ENCODE measurements at places on chromosomes 1 and 21. TPM values are rescaled to one million over a fixed set of nuclear protein-coding genes. Genes with fewer than 3 reads are reported as not detected.

- no peak for DNase-seq
These were observed 53.5 kb downstream of the ST6GALNAC3 start for GRCh38 chr1:76128096-76128495.

- no peak for DNase-seq
These were observed 104.5 kb downstream of the NGF start for GRCh38 chr1:115233598-115233997.

DNA sequence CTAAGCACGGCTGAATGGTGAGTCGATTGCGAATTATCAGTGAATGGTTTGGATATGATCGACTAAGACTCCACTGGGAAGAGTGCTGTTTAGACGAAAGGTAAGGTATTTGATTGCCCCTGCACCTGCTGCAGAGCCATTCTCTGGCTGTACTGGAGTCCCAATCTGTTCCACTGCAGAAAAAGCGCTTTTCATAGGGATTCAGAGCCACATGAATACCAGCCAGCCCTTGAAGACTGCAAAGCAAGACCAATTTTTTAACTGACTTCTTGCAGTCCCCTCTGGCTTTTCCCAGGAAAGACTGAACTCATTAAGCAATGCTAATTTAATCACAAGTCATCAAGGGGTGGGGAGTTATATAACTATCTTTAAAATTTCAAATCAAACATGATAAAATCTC is 1.3 kb downstream of the GREM2 start:
- DNase-seq = no peak

GRCh38 chr1:20138961-20139550 is at the start of gene PLA2G2F:
PLA2G2F (plus strand) TSS chr1:20139323; CDS start chr1:20139428, 105 bp downstream.
- DNase-seq = no peak

GRCh38 chr1:94083681-94084080 is 37.3 kb downstream of the ABCA4 start:
- DNase-seq = no peak

GRCh38 chr1:204350312-204350711 is 9.4 kb downstream of the PLEKHA6 start:
- no peak for DNase-seq

DNA sequence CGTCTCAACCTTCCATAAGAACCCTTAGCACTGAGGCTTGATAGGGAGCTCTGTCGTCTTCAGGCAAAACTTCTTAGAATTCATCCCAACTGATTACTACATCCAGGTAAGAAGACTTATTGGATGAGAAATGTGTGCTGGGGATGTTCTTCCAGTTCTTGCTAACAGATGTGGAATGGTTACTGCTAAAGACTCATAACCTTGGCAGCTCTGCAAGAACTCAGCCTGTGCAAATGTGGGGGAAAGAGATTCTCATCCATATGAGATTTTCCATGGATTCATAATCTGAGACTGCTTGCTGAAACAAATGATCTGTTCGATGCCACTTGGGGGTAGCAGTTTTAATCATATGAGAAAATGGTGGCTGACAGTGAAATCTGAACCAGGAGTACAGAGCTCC is 48.2 kb downstream of the NTPCR start:
- no peak for DNase-seq

DNA sequence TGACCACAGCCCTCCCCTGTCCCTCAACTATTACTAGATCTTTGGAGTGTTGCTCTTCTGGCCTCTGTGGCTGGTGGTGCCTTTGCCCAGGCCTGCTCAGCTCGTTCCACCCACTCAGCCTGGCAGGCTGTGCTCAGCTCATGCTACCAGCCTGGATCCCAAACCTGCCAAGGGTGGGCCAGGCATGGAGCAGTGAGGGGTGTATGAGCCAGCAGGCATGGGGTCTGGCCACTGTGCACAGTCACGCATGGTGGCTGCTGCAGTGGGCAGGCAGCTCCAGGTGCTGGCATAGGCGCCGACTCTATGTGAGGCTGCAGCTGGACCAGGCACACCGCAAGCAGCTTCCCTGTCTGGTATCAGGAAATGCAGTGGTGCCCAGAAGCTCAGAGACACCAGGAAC is 449.9 kb downstream of the MATN1 start:
- no peak for DNase-seq

DNA sequence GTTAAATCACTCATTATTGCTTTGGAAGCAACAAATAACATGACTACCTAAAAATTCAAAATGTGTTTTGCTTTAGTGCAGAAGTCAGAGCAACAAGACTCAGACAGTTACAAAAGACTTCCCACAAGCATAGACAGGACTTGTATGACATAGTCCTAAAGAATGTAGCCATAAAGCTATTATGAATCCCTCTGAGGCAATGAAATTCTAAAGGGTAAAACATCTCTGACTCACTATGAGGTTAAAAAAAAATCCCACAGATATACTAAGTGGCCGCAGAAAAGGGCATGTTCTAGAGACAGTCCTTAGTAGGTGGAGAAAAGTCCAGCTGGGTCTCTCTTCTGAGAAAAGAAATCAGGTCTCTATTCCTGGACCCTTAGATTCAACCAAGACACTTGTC is 4.9 kb downstream of the PRKAB2 start:
- DNase-seq = no peak

- DNase-seq = no peak
These were observed 2.1 kb downstream of the TAF12 start for GRCh38 chr1:28640766-28641165.

- DNase-seq = no peak
These were observed 1.3 kb downstream of the AIRE start for GRCh38 chr21:44286716-44287632.

GRCh38 chr1:8447616-8448150 is 129.8 kb downstream of the SLC45A1 start:
- DNase-seq = no peak

- no peak for DNase-seq
These were observed 263.5 kb upstream of the PLD5 start for GRCh38 chr1:242787968-242788367.

DNA sequence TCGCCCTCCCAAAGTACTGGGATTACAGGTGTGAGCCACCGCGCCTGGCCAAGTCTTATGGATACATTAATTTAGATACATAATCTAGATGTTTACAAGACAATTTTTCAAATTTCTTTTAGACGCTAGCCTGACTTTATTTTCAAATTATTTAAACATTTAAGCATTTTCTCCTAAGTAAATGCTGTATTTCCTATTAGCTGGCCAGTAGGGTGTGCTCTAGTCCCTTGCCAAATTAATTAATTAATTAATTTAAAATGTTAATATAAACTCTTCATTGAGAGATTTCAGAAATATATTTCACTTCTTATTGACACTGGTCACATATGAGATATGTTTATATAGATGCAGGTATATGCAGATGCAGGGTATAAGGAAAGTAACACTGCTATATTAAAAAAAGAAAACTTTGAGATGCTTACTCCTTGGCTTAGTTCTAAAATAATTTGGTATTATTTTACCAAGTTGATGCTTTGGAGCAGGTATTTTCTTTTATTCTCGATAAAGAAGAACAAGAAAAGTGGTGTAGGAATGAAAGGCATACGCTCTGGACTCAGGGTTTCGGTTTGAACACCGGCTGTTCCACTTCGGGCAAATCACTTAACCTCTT is 5.2 kb upstream of the ERRFI1 start:
- DNase-seq = no peak

- DNase-seq = no peak
These were observed 2.8 kb upstream of the NES start for GRCh38 chr1:156680056-156680455.

DNA sequence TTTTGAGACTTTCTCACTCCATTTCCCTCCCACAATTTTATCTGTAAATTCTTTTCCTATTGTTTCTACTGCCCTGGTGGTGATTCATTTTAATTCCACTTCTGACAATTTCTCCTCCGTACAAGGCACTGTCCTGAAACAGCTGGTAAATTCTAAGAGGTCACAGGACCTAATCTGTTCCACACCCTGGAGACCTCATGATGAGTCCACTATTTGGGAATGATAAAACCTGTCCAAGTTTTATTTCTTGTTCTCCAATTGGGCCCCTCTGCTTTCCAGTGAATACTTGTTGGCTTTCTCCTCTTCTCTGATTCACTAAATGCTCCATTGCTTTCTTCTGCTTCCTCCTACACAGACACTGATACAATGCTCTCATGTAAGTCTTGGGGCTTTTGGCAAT is 343.1 kb upstream of the DUSP10 start:
- DNase-seq = no peak

GRCh38 chr1:227391879-227392278 is 73.6 kb upstream of the CDC42BPA start:
- no peak for DNase-seq

- no peak for DNase-seq
These were observed 5.5 kb downstream of the EFNA3 start for GRCh38 chr1:155083865-155084721.

DNA sequence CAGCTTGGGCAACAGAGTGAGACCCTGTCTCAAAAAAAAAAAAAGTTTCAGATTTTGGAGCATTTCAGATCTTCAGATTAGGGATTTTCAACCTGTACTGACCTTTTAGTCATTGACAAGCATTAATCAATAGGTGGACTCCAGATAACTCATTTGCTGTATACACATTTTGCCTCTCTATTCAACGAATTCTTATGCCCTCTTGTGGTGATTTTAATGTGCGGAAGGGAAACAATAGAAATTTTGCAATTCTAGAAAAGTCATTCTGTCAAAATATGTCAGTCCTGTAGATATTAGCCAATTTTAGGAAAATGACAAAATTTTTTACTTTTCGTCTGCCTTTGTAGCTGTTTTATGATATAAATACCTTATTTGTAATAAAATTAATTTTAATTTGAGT is 11.6 kb upstream of the OR2G2 start:
- no peak for DNase-seq

GRCh38 chr1:24362982-24363614 is 43.9 kb downstream of the GRHL3 start:
- DNase-seq = no peak

DNA sequence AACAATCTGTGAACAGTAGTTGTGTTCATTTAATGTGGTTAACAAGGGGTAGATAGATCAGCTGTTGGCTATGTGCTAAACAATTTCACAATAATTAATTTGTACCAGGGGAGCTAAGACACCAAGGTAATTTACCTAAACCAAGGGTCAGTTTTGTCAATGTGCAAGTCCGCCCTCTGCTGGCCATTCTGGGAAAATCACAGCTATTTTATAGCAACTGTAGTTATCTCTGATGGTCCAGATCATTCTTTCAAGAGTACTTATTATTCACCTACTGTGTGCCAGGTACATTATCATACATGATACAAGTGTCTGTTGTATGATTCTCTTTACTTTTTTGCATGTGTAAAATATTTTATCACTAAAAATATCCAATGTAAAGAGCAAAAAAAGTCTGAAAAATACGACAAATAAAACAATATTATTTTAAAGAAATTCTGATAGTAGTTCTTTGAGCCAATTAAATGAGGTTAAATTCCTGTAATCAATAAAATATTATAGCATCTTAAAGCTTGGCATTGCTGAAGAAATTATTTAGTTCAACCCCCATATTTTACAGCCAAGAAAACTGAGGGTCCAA is 312.3 kb upstream of the FAM78B start:
- peak; percentile 5 for DNase-seq

DNA sequence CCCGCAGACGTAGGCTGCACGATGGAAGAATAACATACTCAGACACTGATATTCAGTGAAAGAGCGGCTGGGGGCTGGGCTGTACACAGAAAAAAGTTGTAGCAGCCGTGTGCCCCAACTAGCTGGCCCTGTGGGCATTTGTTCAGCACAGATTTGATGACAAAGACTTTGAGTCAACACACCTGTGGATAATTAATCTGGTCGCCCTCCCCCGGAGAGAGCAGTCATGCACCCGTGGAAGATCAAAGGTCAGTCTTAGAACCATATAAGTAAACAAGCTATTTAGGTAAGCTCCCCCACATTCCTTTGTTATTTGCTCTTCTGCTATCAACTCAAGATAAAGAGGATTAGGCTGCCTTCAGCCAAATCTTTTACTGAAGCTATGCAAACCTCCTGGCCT is 148.4 kb upstream of the HMCN1 start:
- DNase-seq = no peak

DNA sequence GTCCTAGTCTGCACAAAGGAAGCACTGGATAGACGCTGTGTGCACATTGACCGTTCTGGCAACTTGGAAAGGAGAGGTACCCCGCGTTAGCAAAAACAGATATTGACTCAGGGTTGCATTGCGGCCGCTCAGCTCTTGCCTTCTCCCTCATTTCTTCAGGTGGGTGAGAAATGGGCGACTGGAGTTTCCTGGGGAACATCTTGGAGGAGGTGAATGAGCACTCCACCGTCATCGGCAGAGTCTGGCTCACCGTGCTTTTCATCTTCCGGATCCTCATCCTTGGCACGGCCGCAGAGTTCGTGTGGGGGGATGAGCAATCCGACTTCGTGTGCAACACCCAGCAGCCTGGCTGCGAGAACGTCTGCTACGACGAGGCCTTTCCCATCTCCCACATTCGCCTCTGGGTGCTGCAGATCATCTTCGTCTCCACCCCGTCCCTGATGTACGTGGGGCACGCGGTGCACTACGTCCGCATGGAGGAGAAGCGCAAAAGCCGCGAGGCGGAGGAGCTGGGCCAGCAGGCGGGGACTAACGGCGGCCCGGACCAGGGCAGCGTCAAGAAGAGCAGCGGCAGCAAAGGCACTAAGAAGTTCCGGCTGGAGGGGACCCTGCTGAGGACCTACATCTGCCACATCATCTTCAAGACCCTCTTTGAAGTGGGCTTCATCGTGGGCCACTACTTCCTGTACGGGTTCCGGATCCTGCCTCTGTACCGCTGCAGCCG is 5.4 kb downstream of the GJA8 start:
- DNase-seq = no peak

GRCh38 chr1:89104687-89105086 is 21.2 kb downstream of the GBP2 start:
- no peak for DNase-seq

- peak; percentile 85 for DNase-seq
These were observed at the start of gene PTGFRN for GRCh38 chr1:116909512-116910378. PTGFRN (plus strand) TSS chr1:116909916; CDS start chr1:116910204, 288 bp downstream.

DNA sequence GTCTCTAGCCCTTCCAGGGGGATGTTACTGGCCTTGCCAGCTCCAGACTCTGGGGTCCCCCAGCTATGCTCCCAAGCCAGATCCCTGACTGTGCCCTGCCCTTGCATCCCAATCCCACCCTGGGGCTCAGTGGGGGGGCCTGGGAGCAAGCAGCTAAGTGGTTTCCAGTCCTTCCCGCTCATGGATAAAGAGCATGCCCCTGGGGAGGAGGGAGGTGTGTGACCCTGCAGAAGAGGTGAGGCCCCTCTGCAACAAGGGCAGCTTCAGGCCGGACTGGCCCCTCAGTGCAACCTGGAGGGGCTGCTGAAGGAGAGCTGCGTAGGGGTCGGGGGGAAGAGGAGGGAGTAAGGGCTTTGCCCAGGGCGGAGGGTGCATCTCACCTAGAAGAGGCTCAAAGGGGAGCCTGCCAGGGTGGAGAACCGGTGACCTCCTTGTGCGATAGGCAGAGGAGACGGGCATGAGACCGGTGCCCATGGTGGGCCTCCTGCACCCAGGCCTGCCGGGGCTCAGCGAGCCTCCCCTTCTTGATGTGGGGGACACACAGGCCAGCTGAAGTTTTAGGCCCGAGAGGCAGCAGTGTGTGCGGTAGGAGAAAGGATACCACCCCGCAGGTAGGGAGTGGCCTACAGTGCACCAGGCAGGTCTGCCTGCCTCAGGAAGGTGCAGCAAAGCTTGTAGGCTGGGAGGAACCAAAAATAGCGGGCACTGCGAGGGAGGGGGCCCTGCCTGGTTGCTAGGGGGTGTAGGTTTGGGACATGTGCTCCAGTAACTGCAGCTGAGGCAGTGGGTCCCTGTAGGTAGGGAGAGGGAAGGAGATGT is 3.1 kb downstream of the OBSCN start:
- no peak for DNase-seq

Gene GPR161
- polyA plus RNA-seq = 12.5 TPM

Gene MPL
- polyA plus RNA-seq = 0.41 TPM

Gene TRAF3IP3
- 2.8 TPM for polyA plus RNA-seq

Gene SLC9C2
- polyA plus RNA-seq = not detected

Gene C1QB
- polyA plus RNA-seq = 30.0 TPM

Gene COL24A1
- polyA plus RNA-seq = 3.8 TPM

Gene EPHX1
- polyA plus RNA-seq = 37.4 TPM

Gene KCNK2
- 1.7 TPM for polyA plus RNA-seq

Gene AGO1
- 9.4 TPM for polyA plus RNA-seq

All from hindlimb muscle (tissue), 1 donor.